ENCODE measurements at places on chromosomes 11 and 22.
A peak's percentile ranks its signal among the peaks of the same experiment; 100 is the strongest.

DNA sequence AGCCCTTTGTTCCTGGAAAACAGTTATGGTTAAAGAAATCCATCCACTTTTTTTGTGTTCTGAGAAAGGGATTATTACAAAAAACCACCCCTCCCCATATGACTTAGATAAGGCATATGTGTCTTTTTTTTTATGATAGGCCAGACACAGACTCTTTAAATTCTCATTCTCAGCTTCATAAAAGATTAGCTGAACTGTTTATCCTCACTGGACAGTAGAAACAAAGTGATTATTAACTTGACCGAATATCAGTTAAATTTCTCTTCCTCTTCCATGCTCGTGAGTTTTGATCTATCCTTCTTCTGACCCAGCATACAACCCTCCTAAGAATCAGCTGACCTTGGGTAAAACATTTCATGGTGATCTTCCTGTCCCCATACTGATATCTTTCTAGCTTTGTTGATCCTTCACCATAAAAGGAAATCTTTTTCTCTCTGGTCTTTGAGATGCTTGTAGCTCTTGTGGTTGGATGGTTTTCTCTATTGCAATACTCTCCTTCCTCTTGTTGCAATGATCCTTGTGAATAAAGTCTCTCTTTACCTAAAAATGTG is 26.2 kb downstream of the OR2AG2 start:
- no peak for DNase-seq

DNA sequence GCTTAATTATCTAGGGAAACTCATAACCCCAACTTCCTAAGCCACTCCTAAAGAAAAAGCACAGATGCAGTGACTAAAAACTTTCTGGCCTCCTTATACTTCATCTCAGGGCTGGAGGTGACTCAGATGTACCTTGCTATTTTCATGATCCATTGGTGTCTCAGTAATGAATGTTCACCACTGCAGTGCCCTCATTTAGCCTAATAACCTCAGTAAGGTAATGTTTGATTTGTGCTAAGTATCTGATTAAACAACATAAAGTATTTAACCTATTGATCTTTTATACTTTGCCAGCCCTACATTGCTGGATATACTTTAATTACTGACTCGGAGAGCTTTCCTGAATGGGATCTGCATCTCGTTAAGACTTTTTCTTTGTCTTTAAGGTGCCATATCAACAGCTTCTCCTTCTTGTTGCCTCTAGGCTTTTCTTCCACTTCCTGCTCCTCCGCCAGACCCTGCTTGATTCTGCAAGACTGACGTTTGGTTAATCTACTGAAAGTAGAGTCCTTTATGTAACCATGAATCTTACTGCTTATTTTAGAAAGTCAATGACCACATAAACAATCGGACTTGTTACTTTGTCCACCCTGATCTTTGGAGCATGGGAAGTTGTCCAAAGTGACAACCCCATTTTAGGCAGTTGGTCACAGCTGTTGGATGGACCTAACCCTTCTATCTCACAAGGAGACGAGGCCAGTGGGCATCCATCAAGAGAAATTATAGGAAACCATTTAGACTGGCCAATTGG is 303.0 kb downstream of the ST3GAL4 start:
- no peak for DNase-seq

DNA sequence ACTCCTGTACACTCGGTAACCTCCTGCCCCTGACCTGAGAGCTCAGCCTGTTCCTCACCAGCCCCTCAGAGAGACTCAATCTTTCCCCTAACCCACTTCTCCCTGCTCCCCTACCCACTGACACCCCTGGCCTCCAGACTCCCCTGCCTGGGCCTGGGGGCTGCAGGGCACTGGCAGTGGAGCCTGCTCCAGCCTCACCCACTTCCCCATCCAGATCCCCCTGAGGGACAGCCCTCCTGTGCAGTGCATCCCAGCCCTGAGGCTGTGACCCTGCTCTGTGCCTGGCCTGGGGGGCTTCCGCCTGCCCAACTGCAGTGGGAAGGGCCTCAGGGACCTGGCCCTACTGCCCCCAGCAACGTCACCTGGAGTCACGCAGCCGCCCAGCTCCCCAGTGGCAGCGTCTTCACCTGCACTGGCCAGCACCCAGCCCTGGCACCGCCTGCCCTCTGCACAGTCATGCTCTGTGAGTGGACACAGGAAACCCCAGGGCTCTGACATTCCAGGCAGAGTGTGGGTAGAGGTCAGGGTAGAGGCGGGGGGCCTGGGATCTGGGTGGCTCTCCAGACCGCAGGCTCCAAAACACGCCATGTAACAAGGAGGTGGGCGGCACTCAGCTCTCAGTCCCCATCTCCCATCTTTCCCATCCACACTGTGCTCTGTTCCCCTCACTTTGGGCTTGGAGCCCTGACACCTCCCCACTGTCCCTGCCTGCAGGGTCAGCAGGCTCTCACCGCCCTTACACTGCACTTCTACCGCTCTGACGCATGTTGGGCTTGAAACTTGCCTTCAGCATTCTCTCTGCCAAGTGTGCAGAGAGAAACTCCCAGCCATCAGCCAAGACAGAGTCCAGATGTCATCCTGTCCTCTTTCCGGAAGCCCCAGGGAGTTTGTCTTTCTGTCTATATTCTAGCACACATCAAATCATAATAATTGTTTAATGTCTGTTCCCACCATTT is 5.1 kb downstream of the VSIG10L2 start:
- DNase-seq: peak; percentile 13

DNA sequence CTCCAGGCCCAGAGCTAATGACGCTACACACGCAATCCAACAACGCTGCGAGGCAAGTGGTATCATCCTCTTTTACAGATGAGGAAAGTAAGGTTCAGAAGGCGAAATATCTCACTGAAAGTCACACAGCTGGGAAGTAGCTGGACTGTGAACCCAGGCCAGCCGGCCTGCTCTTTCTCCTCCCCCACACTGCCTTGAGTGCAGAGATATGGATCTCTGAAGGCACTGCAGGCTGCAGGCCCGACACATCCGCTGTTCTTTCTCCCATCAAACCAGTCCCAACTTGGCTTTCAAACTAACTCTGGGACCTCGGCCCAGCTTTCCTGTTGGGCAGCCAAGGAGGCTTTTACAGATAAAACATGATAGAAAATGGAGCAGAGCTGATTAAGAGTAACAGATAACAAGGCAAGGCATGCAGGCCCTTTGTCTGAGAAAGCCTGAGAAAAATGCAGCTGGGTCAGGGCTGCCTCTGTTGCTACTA is 64.0 kb upstream of the PTPRJ start:
- no peak for DNase-seq

DNA sequence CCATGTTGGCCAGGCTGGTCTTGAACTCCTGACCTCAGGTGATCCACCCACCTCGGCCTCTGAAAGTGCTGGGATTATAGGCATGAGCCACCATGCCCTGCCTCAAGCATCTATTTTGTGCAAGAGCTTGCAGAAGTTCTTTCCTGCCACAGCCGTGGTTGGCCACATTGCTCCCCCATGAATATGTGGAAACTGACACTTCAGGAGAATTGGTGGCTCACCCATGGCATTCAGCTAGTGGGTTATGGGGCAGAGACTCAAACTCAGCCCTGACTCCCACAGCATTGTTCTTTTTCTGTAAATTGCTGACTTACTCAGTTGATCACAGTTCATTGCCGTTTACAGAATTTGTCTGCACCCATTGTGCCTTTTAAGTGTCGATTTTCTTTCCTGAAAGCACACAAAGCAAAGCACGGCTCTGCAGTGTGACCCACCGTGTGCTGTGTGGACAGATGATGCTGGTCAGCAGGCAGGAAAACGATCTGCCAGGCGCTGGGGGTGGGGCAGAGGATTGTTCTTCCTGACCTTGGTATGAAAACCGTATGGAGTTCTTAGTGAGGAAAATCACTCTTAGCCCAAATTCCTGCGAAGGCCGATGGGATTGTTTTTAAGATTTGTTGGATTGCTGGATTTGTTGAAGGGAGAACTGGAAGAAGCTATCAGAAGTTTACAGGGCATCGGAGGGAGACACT is 115.6 kb downstream of the PTPRJ start:
- no peak for DNase-seq

- DNase-seq: no peak
These were observed 4.2 kb downstream of the SLC17A6 start for GRCh38 chr11:22342211-22343031.

DNA sequence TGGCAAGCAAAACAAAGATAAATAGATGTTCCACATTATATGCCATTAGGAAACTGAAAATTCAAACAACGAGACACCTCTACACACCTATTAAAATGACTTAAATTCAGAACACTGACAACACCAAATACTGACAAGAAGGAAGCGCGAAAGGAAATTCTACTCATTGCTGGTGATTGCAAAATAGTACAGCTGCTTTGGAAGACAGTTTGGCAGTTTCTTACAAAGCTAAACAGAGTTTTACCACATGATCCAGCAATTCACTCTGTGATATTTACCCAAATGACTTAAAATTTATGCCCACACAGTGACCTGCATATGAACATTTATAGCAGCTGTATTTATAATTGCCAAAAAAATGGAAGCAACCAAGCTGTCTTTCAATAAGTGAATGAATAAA is 232.6 kb downstream of the CASP12 start:
- peak; percentile 30 for DNase-seq

- no peak for DNase-seq
These were observed 5.5 kb downstream of the UNC93B1 start for GRCh38 chr11:67998150-67999045.

DNA sequence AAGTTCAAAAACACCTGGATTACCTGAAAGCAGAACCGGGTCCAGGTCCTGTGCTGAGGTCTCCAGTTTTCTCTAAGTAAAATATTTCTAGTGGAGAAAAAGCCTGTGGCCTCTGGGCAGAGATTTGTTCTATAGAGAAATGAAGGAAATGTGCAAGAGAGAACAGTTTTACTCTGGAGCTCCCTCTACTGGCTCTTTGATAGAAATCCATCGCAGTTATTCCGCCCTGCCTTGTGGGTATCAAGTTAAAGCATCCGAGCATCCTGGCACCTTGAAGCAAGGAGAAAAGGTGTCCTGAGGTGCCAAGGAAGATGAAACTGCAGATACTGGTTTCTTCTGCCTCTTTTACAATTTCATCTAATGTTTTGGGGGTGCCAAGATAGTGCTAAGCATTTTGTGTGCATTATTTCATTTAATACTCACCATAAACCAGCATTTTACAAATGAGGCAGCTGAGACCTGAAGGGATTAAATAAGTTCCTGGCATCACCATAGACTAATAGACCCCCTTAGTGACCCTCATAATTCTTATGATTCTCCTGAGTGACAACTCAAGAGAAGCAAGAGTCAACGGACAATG is 113.1 kb upstream of the HSD17B12 start:
- DNase-seq: peak; percentile 36

- no peak for DNase-seq
These were observed 33.9 kb downstream of the TST start for GRCh38 chr22:36985211-36985889.

GRCh38 chr22:37330200-37331033 is 48.1 kb downstream of the CYTH4 start:
- peak; percentile 84 for DNase-seq

- DNase-seq: peak; percentile 71
These were observed 21.2 kb downstream of the SYT13 start for GRCh38 chr11:45264839-45265515.

- DNase-seq: no peak
These were observed 26.1 kb upstream of the MUC5B start for GRCh38 chr11:1196516-1197391.
